ENCODE measurements at places on chromosomes 6 and 20.

GRCh38 chr20:50053362-50054230, 59.4 kb downstream of the UBE2V1 start:
- DNase-seq, result no peak

GRCh38 chr20:46915575-46916257, 21.1 kb downstream of the EYA2 start:
- DNase-seq, result no peak

DNA sequence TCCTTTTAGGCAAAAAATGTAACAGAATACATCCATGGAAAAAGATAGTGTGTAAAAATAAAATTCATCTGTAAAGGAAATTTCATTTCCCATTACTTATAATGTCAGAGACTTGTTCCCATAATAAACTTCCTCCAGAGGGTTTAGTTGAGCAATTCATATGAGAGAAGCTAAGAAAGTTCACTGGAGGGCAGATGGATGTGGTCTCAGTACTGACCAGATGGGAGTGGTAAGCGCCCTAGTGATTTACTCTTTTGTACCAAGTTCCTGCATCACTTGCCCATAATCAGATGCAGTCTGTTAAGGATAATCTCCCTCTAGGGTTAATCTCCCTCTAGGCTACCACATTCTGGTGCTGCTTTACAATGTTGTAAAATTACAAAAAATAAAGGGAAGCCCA, 61.7 kb downstream of the ESF1 start:
- DNase-seq, result no peak

- no peak for DNase-seq
Observed at GRCh38 chr20:49821381-49821780, 8.8 kb downstream of the SLC9A8 start.

DNA sequence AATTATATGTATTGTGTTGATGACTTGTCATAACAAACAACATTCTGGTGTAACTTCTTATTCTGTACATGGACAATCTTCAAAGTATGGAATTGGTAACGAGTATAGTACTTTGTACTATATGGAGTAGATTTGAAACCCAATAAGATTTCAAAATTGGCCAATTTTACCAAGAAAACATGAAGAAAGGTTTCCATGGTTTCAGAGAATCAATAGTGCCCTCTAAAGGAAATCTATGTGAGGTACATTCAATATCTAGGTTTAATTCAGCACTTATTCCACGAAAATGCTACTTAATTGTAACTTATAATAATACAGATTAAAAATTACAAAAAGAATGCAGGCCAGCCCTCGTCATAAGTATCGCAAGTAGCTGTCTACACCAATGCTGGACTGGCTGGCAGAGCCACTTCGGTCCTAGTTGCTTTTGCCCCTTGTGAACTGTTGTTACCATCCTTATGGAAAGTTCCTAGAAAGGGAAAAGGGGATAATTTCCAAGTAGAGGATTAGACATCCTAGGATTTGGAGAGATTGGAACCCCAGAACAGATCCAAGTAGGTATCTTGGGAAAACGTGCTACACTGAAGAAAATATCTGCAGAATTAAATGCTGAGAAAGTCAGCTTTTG, 70.9 kb downstream of the LCA5 start:
- peak; percentile 17 for DNase-seq

DNA sequence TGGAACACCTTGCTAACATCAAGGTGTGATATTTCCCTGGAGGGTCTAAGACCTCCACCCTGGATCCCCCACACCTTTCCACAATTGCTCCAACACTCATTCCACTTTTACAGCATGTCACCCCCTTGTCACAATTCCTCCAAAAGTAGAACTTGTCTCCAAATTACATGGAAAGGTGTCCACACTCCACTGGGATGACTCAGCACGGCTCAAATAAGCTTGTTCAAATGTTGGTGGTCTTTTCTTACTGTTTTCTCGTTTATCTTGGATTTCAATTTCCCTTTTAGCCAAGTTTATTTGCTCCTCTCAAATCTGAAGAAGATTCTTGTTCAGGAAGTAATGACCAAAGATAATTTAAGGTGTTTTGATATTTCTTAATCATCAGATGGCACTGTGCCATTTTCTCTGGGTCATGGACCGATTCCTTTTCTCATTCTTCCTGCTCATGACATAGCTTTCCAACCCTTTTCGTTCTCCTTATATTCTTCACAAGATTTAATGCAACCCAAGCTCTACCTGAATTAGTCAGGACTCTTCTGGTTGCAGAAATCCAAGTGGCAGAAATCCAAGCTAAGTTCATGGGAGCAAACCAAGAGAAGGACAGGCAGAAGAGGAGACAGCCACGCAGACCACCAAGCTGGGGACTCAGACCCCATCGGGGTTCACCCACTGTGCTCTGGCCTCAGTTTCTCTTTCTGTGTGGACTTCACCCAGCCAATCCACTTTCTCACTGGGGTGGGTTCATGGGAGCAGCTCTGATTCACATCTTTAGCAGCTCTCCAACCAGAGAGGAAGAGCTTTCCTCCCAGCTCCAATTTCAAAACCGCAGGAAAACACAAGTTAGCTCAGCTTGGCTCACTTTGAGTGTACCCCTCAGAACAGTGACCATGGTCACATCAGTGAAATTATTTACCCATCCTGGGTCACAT, 110.5 kb upstream of the CDYL start:
- DNase-seq, result no peak

- DNase-seq, result no peak
Observed at GRCh38 chr20:10906834-10907233, 233.0 kb upstream of the JAG1 start.

DNA sequence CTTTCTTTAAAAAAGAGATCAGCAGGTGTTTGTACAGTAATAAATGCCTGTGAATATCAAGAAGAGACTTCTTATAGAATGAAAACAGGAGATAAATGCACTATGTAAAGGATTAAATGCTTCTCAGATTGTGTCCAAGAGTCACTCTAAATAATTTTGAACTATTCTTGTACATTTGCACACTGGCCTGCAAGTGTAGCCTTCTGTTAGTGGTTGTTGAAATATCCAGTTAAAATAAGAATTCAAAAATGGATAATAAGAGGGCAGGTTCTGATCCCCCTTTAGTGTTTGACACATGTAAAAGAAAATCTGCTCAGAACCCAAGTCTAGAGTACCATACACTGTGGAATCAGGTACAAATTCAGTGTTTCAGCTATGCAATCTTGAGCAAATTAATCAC, 91.9 kb downstream of the BCAS1 start:
- no peak for DNase-seq

Measured in GM10248 (cell line).